Stimulated activated CD4-positive, alpha-beta T cell treated with anti-CD3 and anti-CD28 coated beads, Interleukin-1b, Interleukin-23, amount 100 ng/mL, for 1 hour (primary cell): ENCODE measurements at places on chromosomes 4 and X.

DNA sequence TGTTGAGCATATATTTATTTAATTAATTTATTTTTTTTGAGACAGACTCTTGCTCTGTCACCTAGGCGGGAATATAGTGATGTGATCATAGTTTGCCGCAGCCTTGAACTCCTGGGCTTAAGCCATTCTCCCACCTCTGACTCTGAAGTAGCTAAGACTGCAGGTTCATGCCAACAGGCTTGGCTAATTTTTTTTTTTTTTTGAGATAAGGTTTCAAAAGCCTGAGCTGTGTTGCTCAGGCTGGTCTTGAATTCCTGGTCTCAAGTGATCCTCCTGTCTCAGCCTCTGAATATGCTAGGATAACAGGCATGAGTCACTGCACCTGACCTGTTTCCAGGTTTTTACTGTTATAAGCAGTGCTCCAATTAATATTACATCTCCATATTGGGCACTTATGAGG, 4.8 kb downstream of the ADD1 start:
- DNase-seq = no peak

GRCh38 chrX:149830192-149830873, 48.6 kb downstream of the MAGEA9 start:
- DNase-seq = peak; percentile 2

GRCh38 chrX:139924696-139925095, 8.2 kb downstream of the ATP11C start:
- no peak for DNase-seq

GRCh38 chr4:165058666-165059065, 5.0 kb downstream of the TRIM75 start:
- DNase-seq = no peak
